ENCODE measurements at places on chromosomes 3 and 15. TPM values are rescaled to one million over a fixed set of nuclear protein-coding genes. Genes with fewer than 3 reads are reported as not detected.

Gene GOLGA8M
- 0.20 TPM for total RNA-seq

Gene NR2F2
- total RNA-seq, result 21.6 TPM

Gene CCR9
- not detected for total RNA-seq

Gene CYP1A2
- not detected for total RNA-seq

Gene CCR8
- not detected for total RNA-seq

Gene A4GNT
- total RNA-seq, result not detected

Gene MEX3B
- 3.0 TPM for total RNA-seq

Gene THSD4
- 43.2 TPM for total RNA-seq

Gene SYNPR
- not detected for total RNA-seq

Gene NOX5
- total RNA-seq, result not detected

Gene DNASE1L3
- total RNA-seq, result 1.3 TPM

Gene BNC1
- total RNA-seq, result 1.5 TPM

Gene SAMD7
- not detected for total RNA-seq

Gene PPIB
- 692 TPM for total RNA-seq

Gene PGBD4
- 0.98 TPM for total RNA-seq

Gene GP5
- total RNA-seq, result 0.13 TPM

Gene ANKRD63
- not detected for total RNA-seq

Gene PLSCR4
- total RNA-seq, result 43.8 TPM

Gene ESYT3
- 0.05 TPM for total RNA-seq

Gene IL20RB
- total RNA-seq, result 0.07 TPM

Gene NR1I2
- 0.05 TPM for total RNA-seq

Gene PRRT3
- total RNA-seq, result 1.5 TPM

Gene CASR
- total RNA-seq, result not detected

Gene FRMD5
- total RNA-seq, result 0.54 TPM

Gene GOLGA8O
- not detected for total RNA-seq

Gene SERPINI2
- total RNA-seq, result not detected

Gene INSYN1
- total RNA-seq, result not detected

Gene MYNN
- total RNA-seq, result 9.3 TPM

Gene LTK
- 0.73 TPM for total RNA-seq

Gene CSPG4
- total RNA-seq, result under 0.01 TPM

Gene HAPLN3
- total RNA-seq, result 11.7 TPM

Gene CDAN1
- total RNA-seq, result 11.9 TPM

Gene SSUH2
- total RNA-seq, result not detected

Gene MYH15
- total RNA-seq, result 0.15 TPM

Gene CMTM8
- total RNA-seq, result 7.7 TPM

Gene UROC1
- total RNA-seq, result not detected

Gene RBP2
- not detected for total RNA-seq

Gene DUOXA1
- not detected for total RNA-seq

Gene TRH
- total RNA-seq, result not detected

Gene ZKSCAN7
- total RNA-seq, result 1.8 TPM

Gene PLCB2
- 2.2 TPM for total RNA-seq

Gene CHRFAM7A
- not detected for total RNA-seq

Gene TRIM42
- not detected for total RNA-seq

Gene SLC15A2
- total RNA-seq, result not detected

Gene KLHL40
- not detected for total RNA-seq

Gene CCNB2
- 82.1 TPM for total RNA-seq

Gene STARD9
- 5.5 TPM for total RNA-seq

Gene MAP6D1
- 3.1 TPM for total RNA-seq

Gene CYP8B1
- not detected for total RNA-seq

Gene KNG1
- not detected for total RNA-seq

Gene BCHE
- total RNA-seq, result 1.2 TPM

Gene FSTL1
- 244 TPM for total RNA-seq

Gene ACVR2B
- total RNA-seq, result 1.1 TPM

Gene LRRC31
- not detected for total RNA-seq

Gene GAP43
- not detected for total RNA-seq

Gene GPR87
- total RNA-seq, result not detected

Gene ARPIN
- 12.8 TPM for total RNA-seq

Gene AADACL2
- not detected for total RNA-seq

All from mammary microvascular endothelial cell (primary cell).